NCI-H187 (cell line): ENCODE measurements at places on chromosomes 4 and X.

GRCh38 chr4:41647383-41647782, 101.1 kb downstream of the PHOX2B start:
- no peak for DNase-seq

GRCh38 chrX:132855780-132856341, 102.6 kb downstream of the HS6ST2 start:
- no peak for DNase-seq

- peak; percentile 56 for DNase-seq
Observed at GRCh38 chr4:74794382-74795010, at the start of gene BTC. TSS of gene BTC (minus strand) at chr4:74794523. CDS start at chr4:74794325, 198 bp downstream.

GRCh38 chr4:61192392-61192791, 7.7 kb upstream of the ADGRL3 start:
- DNase-seq = no peak

GRCh38 chr4:31461421-31461820, 741.3 kb downstream of the PCDH7 start:
- DNase-seq = no peak

DNA sequence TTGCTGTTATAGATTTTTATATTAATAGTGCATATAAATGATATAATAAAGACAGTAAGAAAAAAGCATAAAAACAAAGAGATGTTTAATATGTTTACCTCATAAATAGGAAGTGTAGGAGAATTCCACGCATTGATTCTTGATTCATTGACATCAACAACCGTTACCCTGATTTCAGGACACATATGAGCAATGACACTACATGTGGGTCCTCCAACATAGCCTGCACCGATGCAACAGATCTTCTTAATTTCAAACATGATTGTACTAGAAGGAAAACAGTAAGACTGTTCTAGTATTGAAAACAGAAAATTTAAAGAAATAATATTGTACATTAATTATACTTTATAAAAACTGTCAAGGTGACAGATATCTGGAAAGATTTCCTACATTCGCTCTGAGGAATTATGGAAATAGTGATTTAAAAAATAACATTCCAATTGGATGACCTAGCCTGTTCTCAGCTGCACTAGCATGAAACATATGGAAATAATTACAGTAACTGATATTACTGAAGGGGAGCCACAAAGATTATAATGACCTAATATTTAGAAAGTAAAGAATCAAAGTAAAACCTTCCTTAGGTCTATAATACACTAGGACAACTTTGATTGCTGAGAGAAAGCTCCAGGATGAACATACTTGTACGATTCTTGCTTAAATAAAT, 5.9 kb downstream of the UGDH start:
- no peak for DNase-seq

- DNase-seq = no peak
Observed at GRCh38 chr4:8846046-8846720, 25.5 kb downstream of the HMX1 start.

GRCh38 chr4:44415251-44415650, 33.4 kb downstream of the KCTD8 start:
- DNase-seq = no peak

- no peak for DNase-seq
Observed at GRCh38 chr4:25807102-25807728, 55.6 kb downstream of the SEL1L3 start.

- no peak for DNase-seq
Observed at GRCh38 chrX:39442332-39442731, 641.1 kb downstream of the MID1IP1 start.

GRCh38 chr4:62006108-62006507, 806.0 kb downstream of the ADGRL3 start:
- no peak for DNase-seq

DNA sequence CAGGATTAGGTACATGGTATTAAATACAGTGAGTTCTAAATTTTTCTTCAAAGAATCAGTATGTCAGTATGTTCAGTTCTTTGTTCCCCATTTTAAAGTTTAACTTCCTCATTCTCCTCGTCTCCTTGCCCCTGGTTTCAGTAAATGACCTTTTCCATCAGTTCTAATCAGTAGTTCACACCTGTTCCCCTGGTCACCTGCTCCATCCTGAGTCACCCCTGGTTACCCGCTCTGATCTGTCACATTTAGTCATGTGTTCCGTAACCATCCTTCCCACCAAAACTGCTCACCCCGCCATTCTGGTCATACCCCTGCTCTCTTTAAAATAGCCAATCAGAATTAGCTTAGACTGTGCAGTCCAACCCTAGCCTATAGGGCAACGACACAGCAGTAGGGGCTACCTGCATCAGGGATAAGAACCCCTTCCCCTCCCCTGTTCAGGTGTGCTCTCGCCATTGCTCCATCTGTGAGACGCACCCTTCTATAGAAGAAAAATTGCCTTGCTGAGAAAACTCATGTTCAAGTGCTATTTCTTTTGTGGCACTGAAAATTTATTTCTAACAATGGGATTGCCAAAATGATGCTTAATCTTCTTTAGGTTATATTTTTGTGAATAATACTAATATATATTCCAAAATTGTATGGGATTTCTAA, 181.3 kb downstream of the OR13H1 start:
- DNase-seq = no peak

GRCh38 chr4:26343038-26343398, 22.2 kb downstream of the RBPJ start:
- no peak for DNase-seq

- peak; percentile 3 for DNase-seq
Observed at GRCh38 chrX:40245488-40246071, 147.8 kb upstream of the BCOR start.

DNA sequence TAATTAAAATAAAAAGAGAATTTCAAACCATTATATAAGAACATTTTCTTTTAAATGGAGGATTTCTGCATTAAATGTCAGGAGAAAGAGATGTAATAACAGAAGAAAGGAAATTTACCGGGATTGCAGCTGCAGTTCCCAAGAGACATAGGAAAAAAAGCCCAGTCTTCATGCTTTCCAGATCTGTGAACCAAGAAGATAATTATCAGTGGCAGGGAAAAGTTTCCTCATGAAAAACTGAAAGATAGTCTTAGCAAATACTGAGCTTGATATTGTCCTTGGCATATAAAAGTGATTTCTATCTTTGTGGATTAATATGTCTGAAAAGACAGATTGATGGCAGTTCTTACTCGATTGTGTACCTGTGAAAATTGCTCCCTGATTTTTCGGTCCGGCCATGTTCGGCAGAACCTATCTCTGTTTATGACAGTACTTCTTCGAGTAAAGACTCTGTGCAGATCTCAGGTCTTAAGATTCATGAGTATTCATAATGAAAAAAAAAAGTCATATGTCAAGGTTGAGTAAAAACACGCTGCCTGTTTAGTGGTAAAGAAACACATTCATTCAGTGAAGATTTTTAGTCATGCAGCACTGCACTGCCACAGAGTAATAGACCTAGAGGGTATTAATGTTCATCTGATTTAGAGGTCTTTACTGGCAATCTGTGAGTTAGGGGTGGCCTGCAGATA, 29.6 kb downstream of the SPARCL1 start:
- no peak for DNase-seq

DNA sequence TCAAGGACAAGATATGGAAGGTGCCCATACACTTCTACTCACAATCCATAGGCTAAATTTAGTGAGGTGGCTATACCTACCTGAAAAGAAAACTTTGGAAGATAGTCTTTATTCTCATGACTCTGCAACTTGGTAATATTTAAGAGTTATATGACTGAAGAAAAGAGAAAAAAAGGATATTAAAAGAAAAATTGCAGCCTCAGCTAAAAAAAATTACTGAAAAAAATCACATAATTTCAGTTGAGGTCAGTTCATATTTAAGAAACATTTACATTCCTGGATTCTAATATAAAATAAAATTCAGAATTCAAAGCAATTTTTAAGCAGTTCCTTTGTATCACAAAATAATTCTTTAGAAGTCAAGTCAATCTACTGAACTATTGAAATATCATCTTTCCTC, 166.5 kb downstream of the GABRG1 start:
- no peak for DNase-seq

DNA sequence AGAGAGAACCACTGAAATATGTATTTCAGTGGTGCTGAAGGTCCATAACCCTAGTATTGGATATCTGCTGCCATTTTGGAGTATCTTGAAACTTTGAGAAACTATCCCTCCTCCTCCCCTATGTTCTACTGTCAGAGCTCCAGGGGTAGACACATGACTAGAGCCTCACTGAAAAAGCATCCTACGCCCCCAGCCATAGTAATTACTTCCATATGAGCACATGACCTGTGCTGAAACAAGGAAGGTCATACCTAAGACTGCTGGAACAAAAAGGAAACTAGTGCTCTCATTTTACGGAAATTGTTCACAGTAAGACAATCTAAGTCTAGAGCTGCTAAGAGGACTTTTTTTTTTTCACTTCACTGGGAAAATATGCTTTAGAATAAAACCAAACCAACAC, 42.0 kb upstream of the MAPK10 start:
- no peak for DNase-seq

GRCh38 chrX:101749436-101749835, 89.8 kb upstream of the ARMCX2 start:
- no peak for DNase-seq

GRCh38 chr4:184472614-184473498, 1.5 kb downstream of the IRF2 start:
- no peak for DNase-seq

- DNase-seq = no peak
Observed at GRCh38 chr4:909131-909571, 23.0 kb downstream of the GAK start.

- no peak for DNase-seq
Observed at GRCh38 chrX:2766906-2767305, 15.1 kb downstream of the XG start.

DNA sequence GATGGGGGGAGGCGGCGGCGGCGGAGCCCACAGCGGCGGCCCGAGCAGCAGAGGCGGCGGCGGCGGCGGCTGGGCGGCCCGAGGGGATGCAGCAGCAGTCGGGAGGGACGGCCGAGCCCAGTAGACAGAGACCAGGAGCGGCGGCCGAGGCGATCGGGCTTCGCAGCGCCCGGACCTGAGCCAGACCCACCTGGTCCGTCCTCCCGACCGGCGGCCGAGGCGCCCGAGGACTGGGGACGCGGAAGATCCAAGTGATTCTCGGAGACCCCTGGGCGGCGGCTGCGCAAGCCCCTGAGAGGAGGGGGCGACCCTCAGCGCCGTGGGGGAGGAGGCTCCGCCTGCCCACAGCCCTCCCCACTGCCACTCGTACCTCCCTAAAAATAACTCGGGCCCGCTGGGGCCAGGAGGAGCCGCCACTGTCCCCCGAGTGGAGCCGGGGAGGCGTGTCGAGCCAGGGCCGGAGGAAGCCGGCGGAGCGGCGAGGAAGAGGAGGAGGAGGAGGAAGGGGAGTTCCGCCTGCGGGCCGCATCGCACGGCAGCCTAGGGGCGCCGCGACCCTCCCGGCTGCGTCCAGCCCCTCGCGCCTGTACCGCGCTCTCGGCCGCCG, 608 bp downstream of the RAPGEF2 start:
- no peak for DNase-seq

DNA sequence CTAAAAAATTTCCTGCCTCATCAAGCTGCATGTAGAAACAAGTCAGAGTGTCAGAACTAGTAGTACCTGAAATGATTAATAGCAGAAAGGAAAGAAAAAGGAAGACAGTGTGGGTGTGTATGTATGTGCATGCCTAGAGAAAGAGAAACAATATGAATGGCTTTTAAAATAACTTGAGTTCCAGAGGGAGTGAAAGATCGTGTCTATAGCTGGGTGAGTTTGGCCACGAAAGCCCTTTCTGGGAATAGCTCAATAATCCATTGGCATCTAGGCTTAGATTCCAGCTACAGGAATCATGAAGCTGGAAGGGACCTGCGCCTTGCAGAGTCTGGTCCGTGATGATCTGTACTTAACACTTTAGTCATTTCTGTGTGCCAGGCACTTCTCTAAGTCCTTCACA, 195.6 kb downstream of the RAPGEF2 start:
- no peak for DNase-seq

GRCh38 chrX:83845397-83845796, 15.5 kb upstream of the CYLC1 start:
- DNase-seq = no peak

DNA sequence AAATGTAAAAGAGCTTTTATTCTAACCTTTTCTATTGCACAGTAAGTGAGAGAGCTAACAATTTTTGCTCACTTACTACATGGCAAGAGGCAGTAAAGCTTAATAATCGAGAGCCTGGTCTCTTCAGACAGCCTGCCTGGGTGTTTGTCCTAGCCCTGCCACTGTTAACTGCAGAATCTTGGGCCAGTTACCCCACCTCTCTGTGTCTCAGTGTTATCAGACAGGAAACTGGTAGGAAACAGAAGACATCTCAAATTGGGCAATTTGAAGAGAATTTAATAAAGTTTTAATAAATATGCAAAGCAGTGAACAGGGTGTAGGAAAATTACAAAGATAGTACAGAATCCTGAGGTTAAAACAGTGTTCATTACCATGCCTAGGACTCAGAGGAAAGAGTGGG, 13.4 kb downstream of the STAP1 start:
- no peak for DNase-seq

- DNase-seq = no peak
Observed at GRCh38 chrX:12370497-12370986, 232.3 kb downstream of the FRMPD4 start.

GRCh38 chr4:69896530-69897116, 34.2 kb upstream of the CSN1S1 start:
- DNase-seq = no peak

DNA sequence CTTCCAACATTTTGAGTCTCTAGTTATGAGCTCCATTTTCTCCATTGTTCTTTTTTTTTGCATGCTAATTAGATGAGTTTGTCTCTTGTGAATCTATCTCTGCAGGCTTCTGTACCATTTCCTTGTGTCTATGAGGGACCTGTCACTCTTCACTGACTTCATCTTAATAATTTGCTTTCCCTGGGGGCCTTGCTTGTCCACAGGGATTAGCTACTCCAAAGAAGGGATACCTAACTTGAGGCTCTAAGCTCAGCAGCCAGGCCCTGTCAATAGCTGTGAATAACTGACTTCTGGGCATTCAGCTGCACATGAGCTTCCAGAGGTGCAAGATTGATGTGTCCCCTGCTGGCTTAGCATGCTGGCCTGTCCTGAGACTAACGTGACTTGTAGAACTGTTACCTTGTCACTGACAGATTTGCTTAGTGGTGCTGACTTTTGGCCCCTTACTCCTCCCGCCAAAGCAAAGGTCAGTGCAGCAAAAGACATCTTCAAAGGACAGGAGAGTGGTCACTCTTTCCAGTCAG, 124.6 kb downstream of the AFF2 start:
- DNase-seq = no peak

- DNase-seq = no peak
Observed at GRCh38 chrX:47956016-47956415, 47.8 kb downstream of the ZNF182 start.

- no peak for DNase-seq
Observed at GRCh38 chr4:55125087-55125721, at the start of gene KDR. TSS of gene KDR (minus strand) at chr4:55125595. CDS start at chr4:55125293, 302 bp downstream.

GRCh38 chr4:10144479-10144878, 27.9 kb upstream of the WDR1 start:
- no peak for DNase-seq

DNA sequence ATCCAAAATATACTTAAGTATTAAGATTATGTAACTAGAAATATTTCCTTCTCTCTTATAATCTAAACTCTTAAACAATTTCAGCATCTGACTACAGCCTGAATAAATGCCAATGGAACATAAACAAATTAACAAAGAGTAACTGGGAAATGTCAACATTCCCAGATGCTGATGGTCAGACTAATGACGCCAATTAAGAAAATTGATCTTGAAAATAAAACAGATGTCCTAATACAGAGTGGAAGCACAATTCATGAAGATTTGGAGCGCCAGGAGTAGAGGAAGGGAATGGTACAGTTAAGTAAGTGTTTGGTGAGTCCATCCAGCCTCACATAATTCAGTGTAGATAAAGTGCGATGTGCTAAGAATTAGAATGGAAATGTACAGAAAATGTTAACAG, 203.7 kb upstream of the NWD2 start:
- no peak for DNase-seq

GRCh38 chr4:85084371-85085094, 118.0 kb upstream of the WDFY3 start:
- no peak for DNase-seq
